CD8-positive, alpha-beta T cell (primary cell): ENCODE measurements at places on chromosomes 13 and 19.

GRCh38 chr19:39032063-39032918 lies at the start of gene FBXO27:
TSS of gene FBXO27 (minus strand) at chr19:39032549. CDS start at chr19:39032227, 322 bp downstream.
- peak; percentile 23 for DNase-seq

DNA sequence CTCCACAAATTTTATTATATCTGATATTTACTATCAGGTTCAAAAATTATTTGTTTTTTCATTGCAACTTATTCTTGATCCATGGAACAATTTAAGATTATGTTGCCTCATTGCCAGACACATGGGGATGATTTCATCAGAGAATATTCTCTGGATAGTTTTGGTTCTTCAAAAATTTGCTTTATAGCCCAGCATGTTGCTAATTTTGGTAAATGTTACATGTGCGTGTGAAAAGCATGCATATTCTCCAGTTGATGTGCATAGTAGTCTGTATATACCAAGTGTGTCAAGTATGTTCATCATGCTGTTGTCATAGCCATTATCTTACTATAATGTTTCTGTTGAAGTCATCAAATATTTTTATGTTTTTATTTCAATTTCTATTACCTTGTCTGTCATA lies 122.3 kb downstream of the RFC3 start:
- DNase-seq: no peak

GRCh38 chr13:92297971-92298942 lies 899.8 kb downstream of the GPC5 start:
- DNase-seq: no peak

DNA sequence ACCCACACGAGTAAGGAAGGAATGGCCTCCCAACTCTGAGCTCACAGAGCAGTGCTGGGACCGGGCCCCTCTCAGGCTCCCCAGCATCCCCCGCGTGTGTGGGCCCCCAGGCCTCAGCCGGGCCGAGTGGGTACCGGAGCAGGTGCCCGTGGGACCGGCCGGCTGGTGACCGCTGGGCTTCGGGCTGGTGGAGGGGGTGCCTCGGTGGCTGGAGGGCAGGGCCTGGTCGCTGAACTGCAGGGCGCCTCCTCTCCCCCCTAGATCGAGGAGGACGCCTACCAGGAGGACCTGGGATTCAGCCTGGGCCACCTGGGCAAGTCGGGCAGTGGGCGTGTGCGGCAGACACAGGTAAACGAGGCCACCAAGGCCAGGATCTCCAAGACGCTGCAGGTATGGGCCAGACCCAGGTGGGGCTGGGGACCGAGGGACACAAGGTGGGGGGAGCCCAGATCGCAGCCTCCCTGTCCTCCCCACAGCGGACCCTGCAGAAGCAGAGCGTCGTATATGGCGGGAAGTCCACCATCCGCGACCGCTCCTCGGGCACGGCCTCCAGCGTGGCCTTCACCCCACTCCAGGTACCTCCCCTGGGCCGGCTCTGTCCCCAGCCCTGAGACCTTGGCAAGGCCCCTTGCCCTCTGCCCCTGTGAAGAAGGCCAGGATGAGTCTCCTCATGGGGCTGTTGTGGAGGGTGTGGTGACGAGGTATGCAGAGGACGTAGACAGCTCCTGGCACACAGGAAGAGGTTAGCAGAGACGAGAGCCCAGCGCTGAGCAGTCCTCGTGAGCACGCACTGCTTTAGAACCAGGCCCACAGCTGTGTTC lies 8.6 kb upstream of the CNOT3 start:
- DNase-seq: no peak

DNA sequence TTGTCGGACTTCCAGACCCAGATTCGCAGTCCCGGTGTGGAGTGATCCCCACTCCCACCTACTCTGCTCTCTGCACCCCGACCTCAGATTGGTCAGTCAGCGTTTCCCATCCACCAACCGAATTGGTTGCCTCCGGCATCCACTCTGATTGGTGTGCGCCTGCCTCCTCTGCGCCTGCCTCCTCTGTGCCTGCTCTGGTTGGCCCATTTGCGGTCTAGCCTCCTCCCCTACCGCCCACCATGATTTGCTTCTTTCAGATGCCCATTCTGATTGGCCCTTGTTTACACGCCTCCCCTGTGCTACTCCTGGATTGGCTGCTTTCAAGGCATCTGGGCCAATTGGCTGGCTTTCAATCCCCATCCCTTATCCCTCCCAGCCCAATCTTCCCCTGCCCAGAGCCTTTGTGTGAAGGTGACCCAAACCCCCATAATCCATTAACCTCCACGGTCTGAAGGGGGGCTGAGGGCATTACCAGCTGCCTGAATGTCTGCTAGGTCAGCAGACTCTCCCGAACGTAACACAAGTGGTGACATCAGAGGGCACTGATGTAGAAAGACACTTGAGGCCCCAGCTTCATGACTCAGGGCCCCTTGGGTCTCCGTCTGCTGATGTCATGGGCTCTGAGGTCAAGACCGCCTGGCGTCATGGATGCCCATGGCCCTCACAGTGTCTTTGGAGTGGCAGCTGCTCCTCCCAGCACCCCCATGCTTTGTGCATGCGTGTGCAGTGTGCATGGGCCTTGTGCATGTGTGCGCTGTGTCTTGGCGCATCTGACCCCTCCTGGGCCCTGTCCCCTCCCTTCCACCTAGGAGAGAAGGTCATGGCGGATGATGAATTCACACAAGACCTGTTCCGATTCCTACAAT lies 80.4 kb downstream of the MAP4K1 start:
- DNase-seq: no peak

GRCh38 chr13:110005563-110005962 lies 219.2 kb upstream of the IRS2 start:
- no peak for DNase-seq

- no peak for DNase-seq
These were observed 444 bp downstream of the PROSER1 start for GRCh38 chr13:39037410-39037879.

DNA sequence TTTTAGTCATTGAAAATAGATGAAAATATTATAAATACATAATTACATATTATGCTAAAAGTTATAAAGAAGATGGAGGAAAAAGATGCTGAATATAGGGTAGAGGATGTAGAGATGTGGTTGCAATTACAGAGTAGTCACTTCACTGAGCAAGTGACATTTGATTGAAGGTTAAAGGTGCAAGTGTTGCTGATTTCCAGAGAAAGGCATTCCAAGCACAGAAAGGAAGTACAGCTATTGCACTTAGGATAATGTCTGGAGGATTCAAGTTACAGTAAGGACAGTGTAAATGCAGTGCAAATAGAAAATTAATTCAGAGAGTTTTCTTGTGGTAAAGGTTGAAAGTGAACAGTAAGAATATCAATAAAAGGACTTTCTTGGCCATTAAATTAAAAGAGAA lies 1721.8 kb downstream of the PCDH9 start:
- DNase-seq: no peak

GRCh38 chr19:45558399-45558878 lies 26.2 kb downstream of the OPA3 start:
- peak; percentile 78 for DNase-seq

DNA sequence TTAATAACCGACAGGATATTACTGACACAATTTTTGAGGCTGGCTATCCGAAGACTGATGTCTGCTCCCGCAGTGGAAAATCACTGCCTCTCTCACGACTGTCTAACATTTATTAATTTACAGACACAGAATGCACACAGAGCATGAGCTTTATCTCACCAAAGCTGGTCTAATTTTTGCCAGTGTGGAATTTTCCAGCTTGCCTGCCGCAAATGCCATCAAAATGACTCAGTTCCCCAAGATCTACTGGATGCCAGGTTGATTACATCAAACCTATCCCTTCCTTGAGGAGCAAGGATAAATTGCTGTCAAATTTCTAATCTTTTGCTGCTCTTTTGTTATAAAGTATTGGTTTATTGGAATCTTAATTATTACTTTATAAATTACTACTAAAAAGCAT lies 1775.1 kb upstream of the PCDH20 start:
- DNase-seq: no peak

DNA sequence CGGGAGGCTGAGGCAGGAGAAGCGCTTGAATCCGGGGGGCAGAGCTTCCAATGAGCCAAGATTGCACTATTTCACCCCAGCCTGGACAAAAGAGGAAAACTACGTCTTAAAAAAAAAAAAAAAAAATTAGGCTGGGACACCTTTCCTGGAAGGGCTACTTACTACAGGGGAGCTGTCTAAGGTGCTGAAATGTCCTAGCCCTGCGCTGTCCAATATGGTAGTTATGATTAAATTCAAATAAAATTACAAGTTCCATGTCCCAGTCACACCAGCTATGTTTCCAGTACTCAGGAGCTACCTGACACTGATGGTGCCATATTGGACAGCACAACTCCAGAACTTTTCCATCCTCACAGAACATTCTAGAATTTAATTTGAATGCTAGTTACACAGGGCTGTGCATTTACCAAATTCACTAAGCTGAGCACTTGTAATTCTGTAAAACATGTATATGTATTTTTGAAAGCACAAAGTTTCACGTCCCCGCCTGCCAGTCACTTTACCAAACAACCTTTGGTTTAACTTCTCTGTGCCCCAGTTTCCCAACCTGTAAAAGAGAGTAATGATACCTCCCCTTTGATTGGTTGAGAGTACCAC lies 9.2 kb upstream of the ZSCAN22 start:
- peak; percentile 44 for DNase-seq

DNA sequence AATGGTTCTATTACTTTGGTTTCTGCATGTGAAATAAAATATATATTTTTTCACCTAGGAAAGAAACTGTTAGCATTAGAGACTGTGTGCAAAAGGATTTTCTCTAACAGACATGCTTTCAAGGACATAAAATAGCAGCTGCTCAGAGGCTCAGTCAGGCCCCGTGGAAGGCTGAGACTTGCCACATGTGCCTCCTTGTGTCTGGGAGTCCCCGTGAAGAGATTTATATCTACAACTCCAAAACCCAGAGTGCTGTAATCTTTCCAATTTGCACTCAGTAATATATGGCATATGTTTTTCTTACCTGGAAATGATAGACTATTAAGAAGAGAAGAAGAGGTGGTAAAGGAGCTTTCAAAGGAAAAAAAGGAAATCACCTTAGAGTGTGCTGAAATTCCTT lies 371.6 kb upstream of the OBI1 start:
- DNase-seq: no peak

DNA sequence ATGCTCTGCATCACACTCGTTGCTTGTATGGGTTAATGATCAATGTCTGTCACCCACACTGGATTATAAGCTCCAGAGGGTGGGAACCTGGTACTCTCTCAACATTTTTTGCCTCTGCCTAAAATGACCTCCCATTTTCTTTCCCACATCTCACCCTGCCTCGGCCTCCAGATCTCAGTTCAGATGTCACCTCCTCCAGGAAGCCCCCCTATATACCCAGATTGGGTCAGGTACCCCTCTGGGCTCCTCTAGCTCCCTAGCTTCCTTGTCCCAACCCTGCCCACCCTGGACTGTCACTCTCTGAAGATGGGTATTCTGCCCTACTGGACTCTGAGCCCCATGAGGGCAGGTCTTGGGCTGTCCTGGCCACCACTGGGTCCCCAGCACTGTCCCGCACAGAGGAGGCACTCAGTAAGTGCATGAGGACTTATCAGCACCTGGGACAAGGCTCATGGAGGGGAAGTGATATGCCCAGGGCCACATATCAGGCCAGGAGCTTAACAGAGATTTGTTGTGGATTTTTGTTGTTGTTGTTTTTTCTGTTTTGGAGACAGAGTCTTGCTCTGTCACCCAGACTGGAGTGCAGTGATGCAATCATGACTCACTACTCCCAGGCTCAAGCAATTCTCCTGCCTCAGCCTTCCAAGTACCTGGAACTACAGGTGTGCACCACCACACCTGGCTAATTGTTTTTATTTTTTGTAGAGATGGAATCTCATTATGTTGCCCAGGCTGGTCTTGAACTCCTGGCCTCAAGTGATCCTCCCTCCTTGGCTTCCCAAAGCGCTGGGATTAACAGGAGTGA lies 23.8 kb downstream of the PRKD2 start:
- no peak for DNase-seq

GRCh38 chr13:24147570-24147963 lies 13.0 kb upstream of the SPATA13 start:
- no peak for DNase-seq

GRCh38 chr19:3365836-3366752 lies at the start of gene NFIC:
TSS of gene NFIC (plus strand) at chr19:3366583. CDS start at chr19:3366637, 54 bp downstream.
- DNase-seq: peak; percentile 41

- no peak for DNase-seq
These were observed 352.4 kb downstream of the SPRY2 start for GRCh38 chr13:79988573-79988972.

GRCh38 chr13:48831248-48831647 lies 144.5 kb upstream of the FNDC3A start:
- DNase-seq: no peak

DNA sequence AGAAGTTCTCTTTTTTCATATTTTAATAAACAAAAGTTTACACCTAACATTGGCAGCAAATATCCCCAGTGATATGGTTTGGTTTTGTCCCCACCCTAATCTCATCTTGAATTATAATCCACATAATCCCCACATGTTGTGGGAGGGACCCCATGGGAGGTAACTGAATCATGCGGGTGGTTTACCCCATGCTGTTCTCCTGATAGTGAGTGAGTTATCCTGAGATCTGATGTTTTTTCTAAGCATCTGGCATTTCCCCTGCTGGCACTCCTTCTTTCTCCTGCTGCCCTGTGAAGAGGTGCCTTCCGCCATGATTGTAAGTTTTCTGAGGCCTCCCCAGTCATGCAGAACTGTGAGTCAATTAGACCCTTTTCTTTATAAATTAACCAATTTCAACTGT lies 214.7 kb downstream of the SLITRK1 start:
- no peak for DNase-seq

- DNase-seq: no peak
These were observed 28.8 kb upstream of the LRCH1 start for GRCh38 chr13:46523972-46524752.

DNA sequence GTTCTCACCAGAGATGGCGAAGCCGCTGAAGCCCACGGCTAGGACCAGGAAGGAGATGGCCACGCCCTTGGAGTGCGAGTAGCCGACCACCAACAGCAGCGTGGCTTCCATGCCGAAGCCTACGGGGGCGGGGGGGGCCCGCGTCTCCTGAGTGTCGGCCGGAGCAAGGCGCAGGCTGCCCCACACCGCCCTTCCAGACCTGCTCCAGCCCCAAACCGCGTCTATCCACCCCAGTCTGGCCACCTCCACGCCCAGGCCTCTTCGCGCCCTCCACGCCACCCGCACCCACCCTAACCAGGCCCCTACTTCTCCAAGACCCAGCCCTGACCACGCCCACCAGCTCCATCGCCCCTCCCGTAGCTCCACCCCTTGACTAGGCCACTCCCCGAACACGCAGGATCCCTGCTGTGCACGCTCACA lies 6.2 kb downstream of the GFY start:
- DNase-seq: peak; percentile 37

- no peak for DNase-seq
These were observed 118.2 kb upstream of the EDNRB start for GRCh38 chr13:78036841-78037240.

DNA sequence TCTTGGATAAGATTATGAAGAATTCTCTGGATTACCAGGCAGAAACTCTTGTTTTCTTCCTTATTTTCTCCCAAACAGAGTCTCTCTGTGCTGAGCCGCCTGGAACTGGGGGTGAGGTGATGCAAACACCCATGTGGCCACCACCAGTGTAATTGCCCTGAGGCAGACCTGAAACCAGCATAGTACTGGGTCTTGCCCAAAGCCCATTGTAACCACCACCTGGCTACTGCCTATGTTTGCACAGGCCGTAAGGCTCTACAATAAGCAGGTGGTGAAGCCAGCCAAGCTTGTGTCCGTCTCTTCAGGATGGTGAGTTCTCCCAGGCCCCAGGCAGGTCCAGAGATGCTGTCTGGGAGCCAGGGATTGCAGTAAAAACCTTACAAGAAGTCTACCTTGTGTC lies 18.9 kb upstream of the KBTBD7 start:
- DNase-seq: no peak
